ENCODE measurements at places on chromosomes 11 and 22. TPM values are rescaled to one million over a fixed set of nuclear protein-coding genes. Genes with fewer than 3 reads are reported as not detected.

The SAA4 gene
- total RNA-seq, result not detected

The NRXN2 gene
- total RNA-seq, result 0.55 TPM

The ANKK1 gene
- under 0.01 TPM for total RNA-seq

The SCUBE2 gene
- 3.4 TPM for total RNA-seq

The RFPL1 gene
- total RNA-seq, result not detected

The PTPN5 gene
- total RNA-seq, result not detected

The SPDYC gene
- not detected for total RNA-seq

The TMPRSS5 gene
- under 0.01 TPM for total RNA-seq

The OR4C11 gene
- total RNA-seq, result not detected

The ZNRF3 gene
- total RNA-seq, result 4.8 TPM

The KRTAP5-8 gene
- total RNA-seq, result not detected

The SMTNL1 gene
- total RNA-seq, result not detected

The RIMBP3C gene
- 0.11 TPM for total RNA-seq

The FOXRED2 gene
- total RNA-seq, result 8.5 TPM

The NPAS4 gene
- total RNA-seq, result not detected

The NLRP14 gene
- total RNA-seq, result 0.50 TPM

The TMEM191C gene
- total RNA-seq, result 0.66 TPM

All from uterine smooth muscle cell (primary cell).